ENCODE measurements at places on chromosomes 13 and 19.

GRCh38 chr13:29050719-29051118 is 230.6 kb downstream of the MTUS2 start:
- no peak for DNase-seq

DNA sequence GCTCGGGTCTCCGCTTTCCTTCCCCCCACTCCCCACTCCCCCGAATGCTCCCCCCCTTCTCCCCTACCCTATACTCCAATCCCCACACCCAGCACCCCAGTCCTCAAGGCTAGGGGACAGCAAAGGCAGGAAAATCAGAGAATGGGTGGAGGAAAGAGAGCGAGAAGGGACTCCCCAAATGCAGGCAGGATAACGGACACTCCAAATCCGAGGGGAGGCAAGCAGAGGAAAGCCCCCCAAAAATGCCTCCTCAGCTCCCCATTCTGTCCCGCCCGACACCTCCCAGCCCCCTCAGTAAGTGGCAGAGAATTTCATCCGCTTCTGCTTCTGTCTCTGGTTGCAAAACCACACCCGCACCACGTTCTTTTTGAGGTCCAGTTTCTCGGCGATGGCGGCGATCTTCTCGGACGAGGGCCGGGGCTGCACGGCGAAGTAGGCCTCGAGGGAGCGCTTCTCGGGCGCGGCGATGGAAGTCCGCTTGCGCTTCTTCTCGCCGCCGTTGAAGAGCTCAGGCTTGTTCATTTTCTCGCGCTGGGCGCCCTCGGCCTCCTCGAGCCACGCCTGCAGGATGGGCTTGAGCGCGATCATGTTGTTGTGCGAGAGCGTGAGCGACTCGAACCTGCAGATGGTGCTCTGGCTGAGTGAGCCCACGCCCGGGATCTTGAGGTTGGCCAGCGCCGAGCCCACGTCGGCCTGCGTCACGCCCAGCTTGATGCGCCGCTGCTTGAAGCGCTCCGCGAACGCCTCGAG is 2.1 kb downstream of the POU4F1 start:
- DNase-seq: no peak

GRCh38 chr13:99071666-99072065 is 93.8 kb upstream of the DOCK9 start:
- DNase-seq: no peak

DNA sequence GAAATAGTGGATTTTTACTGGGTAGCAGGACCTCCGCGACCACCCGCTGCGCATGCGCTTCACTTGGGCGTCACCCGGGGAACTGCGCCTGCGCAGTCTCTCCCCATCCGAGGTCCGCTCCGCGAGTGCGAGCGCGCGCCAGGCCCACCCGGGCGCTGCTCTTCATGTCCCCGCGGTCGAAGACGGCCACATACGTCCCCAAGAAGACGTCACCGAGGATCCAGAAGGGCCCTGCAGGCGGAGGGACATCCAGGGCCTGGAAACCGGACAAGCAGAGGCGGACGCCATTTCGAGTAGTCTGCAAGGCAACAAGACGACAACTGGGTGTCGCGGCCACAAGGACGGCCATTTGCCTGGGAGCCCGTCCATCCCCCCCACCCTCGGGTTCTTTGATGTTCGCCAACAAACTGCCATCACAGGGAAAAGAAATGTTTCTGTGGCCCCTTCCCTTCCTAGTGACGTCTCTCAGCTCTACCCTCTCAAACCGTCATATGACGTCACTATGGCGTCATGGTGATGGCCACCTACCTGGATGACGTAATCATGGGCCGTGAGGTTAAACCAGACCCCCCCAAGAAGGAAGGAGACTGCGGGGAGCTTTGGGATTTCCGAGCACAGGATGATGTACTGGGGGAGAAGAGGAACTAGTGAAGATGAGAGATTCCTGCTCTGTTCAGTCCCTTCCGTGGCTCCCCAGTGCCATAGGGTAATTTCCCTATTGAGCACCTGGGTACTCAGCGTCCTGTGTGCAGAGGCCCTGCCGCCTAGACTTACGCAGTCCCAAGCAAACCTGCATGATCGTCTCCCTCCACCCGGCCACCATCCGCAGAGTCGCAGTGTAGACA is 6.7 kb downstream of the NAPSA start:
- peak; percentile 62 for DNase-seq

DNA sequence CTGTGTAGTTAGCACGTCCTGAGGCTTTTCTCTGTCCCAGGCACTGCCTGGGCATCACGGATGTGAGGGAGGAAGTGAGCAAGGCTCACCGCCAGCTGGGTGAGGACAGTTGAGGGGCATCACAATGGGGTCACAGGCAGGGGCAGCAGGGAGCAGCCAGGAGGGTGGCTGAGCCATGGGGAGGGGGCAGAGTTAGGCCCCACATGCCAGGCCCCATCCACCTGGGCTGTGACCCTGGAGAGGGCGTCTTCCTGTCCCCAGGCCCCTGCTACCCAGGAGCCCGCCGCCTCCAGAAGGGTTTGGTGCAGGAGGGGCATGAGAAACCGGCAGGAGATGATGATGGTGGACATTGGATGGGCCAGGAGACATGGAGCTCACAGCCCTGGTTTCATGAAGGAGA is 56.8 kb upstream of the F7 start:
- no peak for DNase-seq

DNA sequence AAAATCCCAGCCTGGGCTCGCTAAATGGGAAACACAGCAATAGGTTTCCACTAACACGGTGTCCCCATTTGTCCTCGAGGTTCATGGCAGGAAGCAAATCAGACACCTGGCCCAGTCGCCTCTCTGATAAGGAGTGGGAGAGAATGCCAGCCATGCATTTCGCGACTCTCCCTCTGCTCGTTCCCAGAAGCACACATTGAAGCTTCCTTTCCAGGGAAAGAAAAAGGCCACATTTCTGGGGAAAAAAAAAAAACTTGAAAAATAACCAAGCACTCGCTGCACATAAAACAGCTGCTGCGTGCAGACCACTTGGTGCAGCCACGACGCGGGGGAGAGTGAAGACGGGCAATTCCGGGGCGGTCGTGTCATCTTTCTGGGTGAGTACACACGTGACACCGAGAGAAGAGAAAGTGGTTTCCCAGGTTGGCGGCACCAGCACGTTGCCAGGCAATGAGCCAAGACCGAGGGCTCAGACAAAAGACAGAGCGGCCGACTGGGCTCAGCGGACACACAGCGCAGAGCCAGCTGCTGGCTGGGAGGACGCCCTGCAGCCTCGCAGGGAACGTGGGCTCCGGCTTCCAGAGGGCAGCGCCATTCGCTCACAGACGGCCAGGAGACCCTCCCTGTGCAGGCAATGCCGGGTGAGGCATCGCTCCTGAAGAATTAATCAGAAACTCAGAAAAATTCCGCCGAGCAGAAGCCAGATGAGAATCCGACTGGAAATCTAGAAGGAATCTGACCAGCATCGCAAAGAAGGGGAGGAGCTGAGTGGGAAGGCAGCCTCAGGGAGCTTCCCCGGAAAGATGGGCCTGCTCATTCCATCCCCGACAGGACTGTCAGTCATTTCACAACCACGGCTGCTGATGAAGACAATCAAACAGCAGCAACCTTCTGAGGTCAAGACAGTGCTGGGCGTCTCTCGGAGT is 83.2 kb upstream of the IRS2 start:
- DNase-seq: peak; percentile 18

DNA sequence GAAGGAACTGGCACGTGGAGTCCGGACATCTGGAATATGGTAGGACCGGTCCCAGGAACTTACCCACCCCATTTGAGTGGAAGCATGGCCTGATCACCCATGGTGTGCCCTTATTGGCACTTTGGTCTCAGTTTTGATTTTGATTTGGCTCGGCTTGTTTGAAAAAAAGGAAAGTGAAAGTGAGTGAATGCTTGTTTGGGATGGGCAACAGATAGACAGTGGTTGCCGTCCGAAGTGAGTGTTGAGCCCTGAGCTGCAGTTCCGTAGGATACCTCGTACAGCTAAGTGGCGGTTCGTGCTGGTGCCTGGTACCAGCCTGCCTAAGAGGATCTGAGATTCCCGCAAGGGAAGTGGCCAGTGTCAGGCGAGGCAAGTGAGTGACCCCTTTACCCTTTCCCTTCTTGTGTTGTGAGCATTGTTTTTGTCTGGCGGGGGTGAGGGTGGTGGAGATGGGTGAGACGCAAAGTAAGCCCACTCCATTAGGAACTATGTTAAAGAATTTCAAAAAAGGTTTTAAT is 605.8 kb downstream of the UQCRFS1 start:
- no peak for DNase-seq

GRCh38 chr13:32048816-32049215 is 17.2 kb downstream of the FRY start:
- DNase-seq: no peak

DNA sequence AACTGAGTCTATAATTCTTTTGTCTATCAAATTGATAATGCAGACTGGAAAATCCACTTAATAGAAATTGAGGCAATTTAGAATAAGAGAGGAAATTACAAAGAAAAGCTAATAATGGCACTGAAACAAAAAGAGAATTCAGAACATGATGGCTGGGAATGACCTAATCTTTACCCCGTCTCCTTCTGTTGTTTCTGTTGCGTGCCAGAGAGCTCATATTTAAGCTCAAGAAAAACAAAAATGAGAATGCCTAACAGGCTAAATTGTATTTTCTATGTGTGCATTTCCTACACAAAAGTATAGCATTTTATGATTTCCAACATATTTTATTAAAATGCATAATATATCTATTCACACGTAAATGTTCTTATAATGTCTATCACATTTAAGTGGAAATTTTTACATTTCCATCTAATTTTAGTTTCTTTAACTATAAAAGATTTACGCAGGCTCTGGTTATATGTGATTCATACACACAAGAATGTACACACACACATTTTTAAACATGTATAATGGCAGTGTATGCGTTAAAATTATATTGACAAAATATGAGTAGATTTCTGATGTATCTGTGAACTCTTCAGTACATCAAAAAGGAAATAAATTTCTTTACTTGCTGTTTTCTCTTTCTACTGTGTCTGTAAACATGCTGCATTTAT is 432.3 kb downstream of the SLITRK6 start:
- DNase-seq: no peak

- DNase-seq: no peak
Observed at GRCh38 chr19:18788529-18789421, 2.3 kb downstream of the COMP start.

DNA sequence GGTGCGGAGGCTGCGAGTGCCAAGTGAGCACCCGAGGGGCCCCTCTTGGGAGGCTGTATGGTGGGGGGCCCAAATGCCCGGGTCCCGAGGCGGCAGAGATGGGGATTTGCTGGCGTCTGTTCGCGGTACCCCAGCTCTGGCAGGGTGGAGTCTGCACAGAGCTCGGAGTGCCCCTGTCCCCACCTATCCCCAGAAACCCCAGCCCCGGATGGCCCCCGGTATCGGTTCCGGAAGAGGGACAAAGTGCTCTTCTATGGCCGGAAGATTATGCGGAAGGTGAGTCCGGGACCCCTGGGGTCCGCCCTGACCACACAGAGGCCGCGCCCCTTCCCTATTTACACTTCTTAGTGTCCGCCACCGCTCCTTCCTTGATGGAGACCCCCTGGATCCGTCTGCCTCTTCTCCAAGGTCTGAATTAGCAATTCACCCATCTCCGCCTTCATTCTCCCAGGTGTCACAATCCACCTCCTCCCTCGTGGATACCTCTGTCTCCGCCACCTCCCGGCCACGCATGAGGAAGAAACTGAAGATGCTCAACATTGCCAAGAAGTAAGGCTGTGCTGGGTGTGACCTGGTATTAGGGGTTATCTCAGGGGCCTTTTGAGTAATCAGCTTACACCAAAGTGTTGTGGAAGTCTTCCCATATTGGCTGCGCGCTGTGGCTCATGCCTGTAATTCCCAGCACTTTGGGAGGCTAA is 630 bp downstream of the PNPLA6 start:
- DNase-seq: no peak

GRCh38 chr13:99911965-99912566 is 59.5 kb downstream of the ZIC5 start:
- no peak for DNase-seq

- peak; percentile 37 for DNase-seq
Observed at GRCh38 chr13:42420304-42420703, 148.4 kb downstream of the AKAP11 start.

- DNase-seq: peak; percentile 37
Observed at GRCh38 chr19:47445937-47446402, 25.7 kb downstream of the SLC8A2 start.

DNA sequence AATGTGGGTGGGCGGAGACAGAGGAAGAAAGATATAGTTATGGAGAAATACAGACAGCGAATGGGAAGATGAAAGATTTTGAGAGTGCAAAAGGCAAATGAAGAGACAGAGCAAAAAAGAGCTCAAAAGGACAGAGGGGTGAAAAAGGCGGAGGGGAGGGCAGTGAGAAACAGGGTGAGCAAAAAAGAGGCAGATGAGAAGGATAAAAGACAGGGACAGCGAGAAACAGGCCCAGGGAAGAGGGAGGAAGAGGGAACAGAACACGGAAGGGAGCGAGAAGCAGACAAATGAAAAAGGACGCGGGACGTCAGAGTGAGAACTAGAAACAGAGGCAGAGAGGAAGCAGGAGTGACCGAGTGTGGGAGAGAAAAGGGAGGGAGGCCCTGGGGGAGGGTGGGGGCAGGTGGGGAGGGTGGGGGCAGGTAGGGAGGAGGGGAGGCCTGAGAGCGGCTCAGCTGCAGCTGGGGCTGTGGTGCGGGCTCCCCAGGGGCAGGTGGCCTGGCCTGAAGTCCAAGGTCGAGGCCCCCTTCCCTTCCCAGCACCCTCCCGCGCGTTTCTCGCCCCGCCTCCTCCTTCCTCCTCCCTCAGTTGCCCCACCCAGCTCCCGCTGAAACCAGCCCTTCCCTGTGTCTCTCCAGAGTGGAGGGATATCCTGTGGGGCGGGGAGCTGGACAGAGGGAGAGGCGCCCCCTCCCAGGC is 2.9 kb downstream of the KLK1 start:
- no peak for DNase-seq

- no peak for DNase-seq
Observed at GRCh38 chr19:35140207-35140961, 1.8 kb downstream of the FXYD1 start.

DNA sequence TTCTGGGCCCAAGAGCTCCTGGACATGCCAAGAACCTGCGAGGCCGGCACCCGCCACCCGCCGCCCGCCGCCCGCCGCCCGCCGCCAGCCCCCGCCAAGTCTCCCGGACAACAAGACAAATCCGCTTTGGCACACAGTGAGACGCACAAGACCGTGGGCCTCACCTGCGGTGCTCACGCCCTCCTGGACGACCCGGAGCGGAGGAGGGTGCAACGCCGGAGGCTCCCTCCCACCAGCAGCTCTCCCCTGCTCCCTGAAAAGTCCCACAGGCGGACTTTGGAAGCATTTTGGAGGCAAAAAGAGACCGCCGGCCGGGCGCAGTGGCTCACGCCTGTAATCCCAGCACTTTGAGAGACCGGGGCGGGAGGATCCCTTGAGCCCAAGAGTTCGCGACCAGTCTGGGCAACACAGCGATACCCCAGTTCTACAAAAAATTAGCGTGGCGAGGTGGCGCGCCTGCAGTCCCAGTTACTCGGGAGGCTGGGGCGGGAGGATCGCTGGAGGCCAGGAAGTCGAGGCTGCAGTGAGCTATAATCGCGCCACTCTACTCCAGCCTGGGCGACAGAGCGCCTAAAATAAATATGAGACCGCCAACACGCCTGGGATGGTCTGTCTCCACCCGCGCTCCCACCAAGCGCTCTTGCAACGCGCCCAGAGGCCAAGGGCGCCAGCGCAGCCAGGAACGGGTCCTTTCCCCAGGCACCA is 783 bp downstream of the RHPN2 start:
- no peak for DNase-seq
